ENCODE measurements at places on chromosomes 2 and 18.

DNA sequence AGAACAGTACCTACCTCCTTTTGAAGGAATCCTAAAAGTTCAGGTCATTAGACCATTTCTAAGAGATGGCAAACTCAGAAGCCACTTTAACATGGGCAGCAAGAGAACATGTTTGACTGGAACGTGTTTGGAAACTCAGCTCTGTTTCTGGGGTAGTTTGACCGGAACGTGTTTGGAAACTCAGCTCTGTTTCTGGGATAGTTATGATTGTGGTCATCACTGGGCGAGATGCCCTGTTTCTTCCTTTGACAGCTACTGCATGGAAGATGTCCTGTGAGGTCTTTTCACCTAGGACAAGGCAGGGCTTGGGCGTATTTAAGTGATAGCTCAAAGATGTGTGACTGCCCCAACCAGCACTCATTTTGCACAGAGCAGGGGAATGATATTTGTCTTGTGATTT lies 19.9 kb upstream of the SERPINB13 start:
- ATAC-seq, result no peak

DNA sequence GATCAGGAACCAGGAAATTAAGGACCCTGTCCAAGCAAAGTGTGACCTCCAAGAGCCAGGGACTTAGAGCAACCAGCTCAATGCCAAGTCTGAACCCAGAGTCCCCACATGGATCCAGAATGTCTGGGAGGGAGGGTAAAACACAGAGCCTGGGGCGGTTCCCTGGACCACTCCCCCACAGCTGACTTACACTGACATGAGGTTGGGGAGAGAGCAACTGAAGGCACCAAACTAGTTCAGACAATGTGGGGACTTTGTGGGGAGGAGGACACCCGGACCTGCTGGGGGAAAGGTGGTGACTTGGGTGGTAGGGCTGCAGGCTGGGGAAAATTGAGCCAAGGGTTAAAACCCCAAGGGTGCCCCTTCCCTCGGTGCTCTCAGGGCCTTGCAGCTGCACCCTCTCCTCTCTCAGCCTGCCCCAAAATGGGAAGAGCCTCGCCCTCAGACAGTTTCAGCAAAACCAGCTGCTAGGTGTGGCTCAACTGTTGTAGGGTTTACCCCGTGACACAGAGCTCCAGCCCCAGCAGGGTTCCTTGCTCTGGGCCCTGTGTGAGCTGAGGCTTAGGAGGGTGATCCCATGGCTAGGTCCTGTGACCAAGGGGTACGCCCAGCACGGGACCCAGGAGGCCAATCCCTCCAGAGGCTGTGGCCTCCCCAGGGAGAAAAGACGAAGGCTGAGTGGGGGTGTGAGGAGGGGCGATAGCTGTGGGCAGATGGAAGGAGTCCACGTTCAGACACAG lies 28.6 kb downstream of the MARCO start:
- ATAC-seq, result peak; percentile 82

GRCh38 chr2:30894498-30895119 lies 87.4 kb upstream of the CAPN13 start:
- no peak for ATAC-seq

GRCh38 chr2:189873696-189874095 lies 89.4 kb downstream of the PMS1 start:
- no peak for ATAC-seq

DNA sequence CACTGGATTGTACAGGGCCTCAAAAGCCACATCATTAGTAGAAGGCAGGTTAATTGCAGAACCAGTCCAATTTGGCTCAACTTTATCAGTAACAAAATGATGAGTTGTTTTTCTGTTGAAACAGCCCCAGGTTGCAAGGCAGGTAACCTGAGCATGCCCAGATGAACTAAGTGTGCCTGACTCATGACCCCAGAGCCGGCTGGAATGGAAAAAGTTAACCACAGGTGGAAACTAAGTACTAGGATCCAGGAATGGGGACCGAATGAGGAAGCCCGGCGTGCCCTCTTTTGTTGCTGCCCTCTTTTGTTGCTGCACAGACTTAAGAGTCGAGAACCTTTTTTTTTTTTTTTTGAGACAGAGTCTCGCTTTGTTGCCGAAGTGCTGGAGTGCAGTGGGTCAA lies 79.5 kb upstream of the YWHAQ start:
- ATAC-seq, result peak; percentile 59

DNA sequence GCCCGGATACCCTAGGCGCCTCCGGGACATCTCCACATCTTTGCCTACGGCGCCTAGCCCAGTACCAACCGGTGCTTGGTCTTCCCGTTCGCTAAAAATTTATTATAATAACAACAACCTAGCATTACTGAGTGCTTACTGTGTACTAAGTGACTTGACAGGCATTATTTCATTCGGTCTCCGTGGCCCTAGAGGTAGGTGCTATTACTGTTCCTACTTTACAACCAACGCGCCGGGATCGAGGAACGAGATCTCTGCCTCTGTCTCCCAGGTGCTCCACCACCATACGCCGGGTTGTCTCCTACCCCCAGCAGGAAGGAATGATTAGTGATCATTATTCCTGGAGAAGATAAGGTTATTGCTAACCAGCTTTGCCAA lies 657 bp upstream of the BIN1 start:
- peak; percentile 27 for ATAC-seq

- no peak for ATAC-seq
Observed at GRCh38 chr2:138182250-138182936, 218.1 kb downstream of the HNMT start.

- no peak for ATAC-seq
Observed at GRCh38 chr2:127096718-127097470, 10.1 kb downstream of the BIN1 start.

Measured in esophagus mucosa (tissue), 1 donor.